BE2C (cell line): ENCODE measurements at places on chromosomes 1 and 21.
A peak's percentile ranks its signal among the peaks of the same experiment; 100 is the strongest.

- DNase-seq, result no peak
Measured at GRCh38 chr1:6419397-6419803, 319 bp downstream of the HES2 start.

DNA sequence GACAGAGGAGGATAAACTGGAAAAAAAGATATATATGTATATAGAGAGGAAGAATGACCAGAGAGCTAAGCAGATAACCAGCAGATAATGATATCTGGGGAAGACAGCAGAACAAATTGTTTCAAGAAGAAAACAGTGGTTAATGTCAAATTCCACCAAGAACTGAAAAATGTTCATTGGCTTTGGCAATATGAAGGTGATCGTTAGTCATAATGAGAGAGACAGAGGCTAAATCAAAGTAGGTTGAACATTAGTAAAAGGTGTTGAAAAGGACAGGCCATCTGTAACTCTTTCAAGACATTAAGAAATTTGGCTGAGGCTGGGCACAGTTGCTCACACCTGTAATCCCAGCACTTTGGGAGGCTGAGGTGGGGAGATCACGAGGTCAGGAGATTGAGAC lies 25.3 kb upstream of the CR2 start:
- DNase-seq, result no peak

GRCh38 chr1:14599800-14600199 lies 1.3 kb downstream of the KAZN start:
- no peak for DNase-seq

DNA sequence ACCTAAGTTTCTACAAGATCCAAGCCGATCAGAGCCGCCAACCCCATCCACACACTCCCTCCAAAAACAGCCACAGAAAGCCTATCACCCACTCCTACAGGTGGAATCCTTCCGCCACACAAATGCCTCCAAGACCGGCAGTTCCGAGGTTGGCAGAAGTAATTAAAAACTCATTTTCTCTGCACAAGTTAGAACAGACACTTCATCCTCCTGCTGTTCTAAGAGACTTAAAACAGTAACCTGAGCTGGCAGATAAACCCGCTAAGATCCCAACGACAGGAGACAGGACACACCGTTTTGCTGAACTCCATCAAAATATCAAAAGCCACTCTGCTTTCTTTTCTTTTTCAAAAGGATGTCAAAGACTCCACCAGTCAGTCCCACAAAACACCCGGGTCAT lies 2.8 kb downstream of the SSBP3 start:
- no peak for DNase-seq

DNA sequence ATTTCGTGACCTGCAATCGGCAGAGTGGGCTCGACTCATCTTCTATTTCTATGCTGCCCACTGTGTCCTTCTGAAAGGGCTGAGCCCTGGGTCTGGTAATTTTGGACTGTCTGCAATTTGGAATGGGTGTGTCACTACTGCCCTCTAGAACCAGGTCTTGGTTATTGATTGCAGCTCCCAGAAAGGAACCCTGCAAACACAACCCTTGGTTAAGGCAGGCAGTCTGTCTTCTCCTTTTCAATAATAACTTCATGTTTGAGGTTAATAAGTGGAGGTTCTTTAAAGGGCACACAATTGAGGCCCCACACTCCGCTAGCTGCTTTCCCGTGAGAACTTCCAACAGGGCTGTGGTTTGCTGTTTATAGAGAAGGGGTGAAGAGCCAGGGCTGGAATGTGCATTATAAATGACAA lies 79.9 kb upstream of the LYST start:
- DNase-seq, result no peak

DNA sequence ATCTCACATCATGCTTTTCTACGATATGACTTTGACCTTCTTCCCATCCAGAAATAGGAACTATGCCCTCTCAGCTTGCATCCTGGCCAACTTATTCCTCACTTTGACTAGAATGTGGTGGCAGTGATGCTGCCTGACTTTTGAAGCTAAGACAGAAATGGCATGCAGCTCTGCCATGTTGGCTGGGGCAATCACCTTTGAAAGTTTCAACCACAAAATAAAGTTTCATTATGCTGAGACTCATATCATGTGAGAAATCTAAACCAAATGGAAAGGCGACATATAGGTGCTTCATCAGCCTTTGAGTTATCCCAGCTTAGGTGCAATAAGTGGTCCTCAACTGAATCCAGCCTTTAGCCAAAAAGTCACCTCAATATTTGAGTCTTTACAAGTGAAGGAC lies 370.0 kb upstream of the CHRM3 start:
- no peak for DNase-seq

DNA sequence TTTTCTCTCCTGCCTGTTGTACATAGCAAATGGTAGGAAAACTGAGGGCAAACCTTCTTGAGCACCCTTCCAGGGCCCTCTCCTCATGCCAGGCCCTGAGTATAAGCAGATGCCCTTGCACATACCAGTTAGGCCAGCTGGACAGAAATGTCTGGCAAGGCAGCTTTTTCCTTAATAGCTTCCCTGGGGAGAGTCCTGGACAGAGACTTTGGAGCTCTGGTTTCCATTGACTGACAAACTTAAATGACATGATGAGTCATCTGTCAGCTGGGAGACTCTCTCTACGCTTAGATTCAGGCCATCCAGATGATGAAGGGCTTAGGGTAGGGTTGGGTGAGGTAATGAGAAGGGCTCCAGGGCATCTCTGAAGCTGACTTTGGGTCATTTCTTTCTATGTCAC lies 317.5 kb downstream of the ASTN1 start:
- DNase-seq, result peak; percentile 80
